Stimulated activated CD8-positive, alpha-beta memory T cell treated with anti-CD3 and anti-CD28 coated beads, Interleukin-4, amount 100 ng/mL, for 1 hour (primary cell): ENCODE measurements at places on chromosomes 7 and 10.

DNA sequence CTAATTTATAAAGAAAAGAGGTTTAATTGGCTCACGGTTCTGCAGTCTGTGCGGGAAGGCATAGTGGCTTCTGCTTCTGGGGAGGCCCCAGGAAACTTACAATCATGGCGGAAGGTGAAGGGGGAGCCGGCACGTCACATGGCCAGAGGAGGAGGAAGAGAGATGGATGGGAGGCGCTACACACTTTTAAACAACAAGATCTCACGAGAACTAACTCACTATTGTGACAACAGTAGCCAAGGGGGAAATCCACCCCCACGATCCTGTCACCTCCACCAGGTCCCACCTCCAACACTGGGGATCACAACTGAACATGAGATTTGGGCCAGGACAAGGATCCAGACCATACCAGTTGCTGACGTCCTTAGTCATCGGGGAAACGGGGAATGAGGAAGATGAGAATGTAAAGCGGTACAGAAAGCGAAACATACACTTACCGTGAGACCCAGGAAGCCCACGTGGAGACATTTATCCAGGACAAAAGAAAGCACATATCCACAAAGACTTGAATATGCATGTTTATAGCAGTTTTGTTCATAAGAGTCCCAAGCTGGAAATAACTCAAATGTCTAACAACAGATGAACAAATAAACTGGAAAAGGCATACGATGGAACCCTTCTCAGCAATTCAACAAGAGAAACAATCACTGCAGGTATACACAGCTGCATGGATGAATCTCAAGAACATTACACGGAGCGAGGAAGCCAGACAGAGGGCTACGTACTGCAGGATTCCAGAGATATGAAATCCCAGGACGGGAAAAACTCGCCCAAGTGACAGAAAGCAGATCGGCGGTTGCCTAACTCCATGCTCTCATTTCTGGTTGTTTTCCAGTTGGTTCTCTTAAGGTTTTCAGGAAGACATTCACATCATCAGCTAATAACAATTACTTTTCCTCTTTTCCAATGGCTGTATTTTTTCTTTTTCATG is 26.2 kb upstream of the INPP5A start:
- DNase-seq: no peak

GRCh38 chr7:35849158-35849831 is 48.4 kb downstream of the SEPTIN7 start:
- DNase-seq: no peak

- DNase-seq: no peak
Measured at GRCh38 chr7:930975-931758, 23.3 kb downstream of the ADAP1 start.

GRCh38 chr7:153457746-153458145 is 594.5 kb upstream of the DPP6 start:
- DNase-seq: no peak

DNA sequence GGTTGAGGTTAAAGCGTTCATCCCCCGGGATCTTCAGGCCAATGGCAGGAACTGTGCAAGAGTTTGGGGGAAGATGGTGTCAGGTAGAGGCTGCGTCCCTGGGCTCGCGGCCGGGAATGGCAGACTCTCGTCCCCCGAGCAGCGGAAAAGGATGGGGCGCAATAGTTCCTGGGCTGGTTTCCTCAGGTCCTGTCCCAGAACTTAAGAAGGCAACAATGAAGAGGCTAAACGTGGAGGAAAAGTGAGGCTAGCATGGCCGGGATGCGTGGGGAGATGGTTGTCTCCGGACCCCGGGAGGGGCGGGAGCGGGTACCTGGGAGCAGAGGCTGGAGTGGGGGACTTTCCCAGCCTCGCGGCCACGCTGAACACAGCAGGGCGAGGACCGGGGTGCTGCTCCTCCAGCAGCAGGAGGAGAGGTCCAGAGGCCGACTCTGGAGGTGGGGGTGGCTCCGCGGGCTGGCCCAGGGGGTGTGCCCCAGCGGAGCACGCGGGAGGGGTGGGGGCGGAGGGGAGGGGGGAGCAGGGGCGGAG is 882 bp downstream of the IRF5 start:
- no peak for DNase-seq

- no peak for DNase-seq
Measured at GRCh38 chr10:119246862-119247549, 39.6 kb downstream of the GRK5 start.

- no peak for DNase-seq
Measured at GRCh38 chr7:135714534-135715009, 13.4 kb downstream of the SLC13A4 start.

- no peak for DNase-seq
Measured at GRCh38 chr10:119407254-119407777, 135.2 kb downstream of the RGS10 start.

- no peak for DNase-seq
Measured at GRCh38 chr10:128868481-128868880, 598.6 kb upstream of the MGMT start.

DNA sequence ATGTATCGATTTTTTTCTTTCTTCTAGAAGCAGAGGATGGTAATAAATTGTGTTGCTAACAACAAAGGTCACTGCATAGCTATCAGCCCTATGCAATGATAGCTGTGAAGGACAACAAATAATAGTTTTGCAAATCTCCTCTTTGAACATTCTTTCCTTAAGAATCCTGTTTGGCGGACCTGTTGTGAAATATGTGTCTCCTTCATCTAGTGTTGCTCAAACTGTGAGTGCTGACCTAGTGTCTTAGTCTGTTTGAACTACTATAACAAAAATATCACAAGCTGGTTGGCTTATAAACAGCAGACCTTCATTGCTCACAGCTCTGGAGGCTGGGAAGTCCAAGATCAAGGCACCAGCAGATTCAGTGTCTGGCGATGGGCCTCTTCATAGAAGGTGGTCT is 53.7 kb downstream of the CAV1 start:
- DNase-seq: no peak
